Kasumi-1 (cell line): ENCODE measurements at places on chromosomes 2 and 18.

GRCh38 chr2:25286025-25286400 is 55.7 kb downstream of the DNMT3A start:
- peak; percentile 92 for DNase-seq

GRCh38 chr2:227164763-227165291 is 403 bp downstream of the COL4A3 start:
- no peak for DNase-seq

DNA sequence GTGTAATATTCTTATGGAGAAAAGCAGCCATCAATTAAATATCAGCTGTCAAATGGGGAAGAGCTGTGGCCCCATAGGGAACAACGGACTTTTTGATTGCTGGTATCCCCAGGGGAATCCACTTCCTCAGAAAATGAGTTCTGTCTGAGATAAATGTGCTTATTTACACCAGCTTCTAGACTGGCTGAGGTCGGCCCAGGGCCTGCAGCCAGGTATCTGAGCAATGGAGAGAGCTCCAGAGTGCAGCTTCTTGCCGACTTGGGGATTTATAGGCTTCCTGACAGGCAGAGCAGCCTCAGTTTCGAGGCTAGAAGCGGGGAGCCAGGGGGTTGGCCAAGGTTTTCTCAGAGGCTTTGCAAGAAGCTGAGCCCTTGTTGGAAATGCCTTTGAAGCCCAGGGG is 67.2 kb downstream of the MCFD2 start:
- DNase-seq = no peak

DNA sequence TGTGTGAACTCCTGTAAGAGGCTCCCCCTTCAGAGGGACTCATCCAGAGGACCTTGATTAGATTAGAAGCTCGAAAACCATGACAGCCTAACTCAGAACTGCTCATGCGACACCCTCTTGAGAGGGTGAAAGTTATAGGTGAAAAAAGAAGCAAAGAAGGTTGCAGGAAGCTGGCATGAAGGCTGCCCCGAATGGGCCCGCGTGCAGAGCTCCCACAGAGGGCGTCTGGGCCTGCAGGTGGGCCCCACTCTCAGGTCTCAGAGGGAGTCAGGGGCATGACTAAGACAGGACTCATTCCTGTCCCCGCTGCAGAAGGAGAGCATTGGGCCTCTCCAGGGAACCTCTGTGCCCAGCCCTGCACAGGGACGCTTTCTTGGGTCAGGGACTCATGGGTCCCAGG is 235.4 kb downstream of the EIPR1 start:
- DNase-seq = no peak

DNA sequence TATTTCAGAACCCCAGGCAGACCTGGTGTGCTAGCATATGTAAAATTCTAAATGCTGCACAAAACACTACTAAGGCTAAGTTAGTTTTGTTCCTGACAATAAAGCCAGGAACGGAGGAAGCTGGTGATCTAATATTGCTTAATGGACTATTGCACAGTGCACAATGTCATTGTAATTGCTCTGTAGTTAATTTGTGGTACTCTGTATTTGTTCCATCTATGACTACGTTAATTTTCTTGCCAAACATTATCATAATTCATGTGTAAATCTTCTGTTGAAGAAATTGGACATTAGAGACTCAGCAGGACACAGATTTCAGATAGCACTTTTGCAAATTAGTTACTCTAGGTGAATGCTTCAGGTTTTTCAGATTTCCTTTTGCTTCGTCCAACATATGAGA is 232.3 kb downstream of the RIT2 start:
- DNase-seq = no peak

DNA sequence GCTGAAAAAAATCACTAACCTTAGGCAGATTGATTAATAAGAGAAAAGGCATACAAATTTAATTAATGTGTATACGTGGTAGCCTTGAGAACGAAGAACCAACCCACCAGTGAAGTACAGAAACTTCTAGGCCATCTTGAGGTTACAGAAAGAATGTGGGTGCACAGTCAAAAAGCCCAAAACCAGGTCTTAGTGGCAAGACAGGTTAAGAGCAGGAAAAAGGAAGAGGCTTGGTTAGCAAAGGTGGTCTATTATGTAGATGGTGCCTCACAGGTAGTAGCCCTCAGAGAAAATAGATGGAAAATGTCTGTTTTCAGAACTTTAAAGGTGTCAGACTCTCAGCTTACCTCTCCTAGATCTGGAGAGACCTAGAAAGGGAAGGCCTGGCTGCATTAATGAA is 22.0 kb upstream of the SLC35G4 start:
- DNase-seq = no peak

DNA sequence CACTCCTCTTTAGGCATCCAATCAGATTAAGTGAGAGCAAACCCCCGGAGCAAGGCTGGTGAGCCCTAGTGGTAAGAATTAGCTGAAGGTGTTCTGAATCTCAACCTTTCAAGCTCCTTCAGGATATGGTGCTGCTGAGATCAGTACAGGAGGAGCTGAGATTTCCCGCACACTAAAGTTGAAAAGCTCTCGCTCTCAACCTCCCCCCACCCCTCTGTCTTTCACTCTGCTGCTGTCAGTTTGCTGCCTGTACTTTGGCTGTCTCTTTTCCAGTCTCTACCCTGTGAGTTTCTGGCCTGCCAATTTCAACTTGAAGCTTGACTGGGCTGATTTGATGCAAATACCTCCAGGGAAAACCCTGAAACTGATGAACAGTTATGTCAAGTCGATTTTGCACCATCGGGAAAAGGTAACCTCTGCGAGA is 15.7 kb downstream of the ZEB2 start:
- no peak for DNase-seq

GRCh38 chr2:241135737-241136136 is 13.5 kb downstream of the PASK start:
- DNase-seq = no peak

GRCh38 chr2:52473526-52473925 is 1294.1 kb upstream of the CHAC2 start:
- no peak for DNase-seq

DNA sequence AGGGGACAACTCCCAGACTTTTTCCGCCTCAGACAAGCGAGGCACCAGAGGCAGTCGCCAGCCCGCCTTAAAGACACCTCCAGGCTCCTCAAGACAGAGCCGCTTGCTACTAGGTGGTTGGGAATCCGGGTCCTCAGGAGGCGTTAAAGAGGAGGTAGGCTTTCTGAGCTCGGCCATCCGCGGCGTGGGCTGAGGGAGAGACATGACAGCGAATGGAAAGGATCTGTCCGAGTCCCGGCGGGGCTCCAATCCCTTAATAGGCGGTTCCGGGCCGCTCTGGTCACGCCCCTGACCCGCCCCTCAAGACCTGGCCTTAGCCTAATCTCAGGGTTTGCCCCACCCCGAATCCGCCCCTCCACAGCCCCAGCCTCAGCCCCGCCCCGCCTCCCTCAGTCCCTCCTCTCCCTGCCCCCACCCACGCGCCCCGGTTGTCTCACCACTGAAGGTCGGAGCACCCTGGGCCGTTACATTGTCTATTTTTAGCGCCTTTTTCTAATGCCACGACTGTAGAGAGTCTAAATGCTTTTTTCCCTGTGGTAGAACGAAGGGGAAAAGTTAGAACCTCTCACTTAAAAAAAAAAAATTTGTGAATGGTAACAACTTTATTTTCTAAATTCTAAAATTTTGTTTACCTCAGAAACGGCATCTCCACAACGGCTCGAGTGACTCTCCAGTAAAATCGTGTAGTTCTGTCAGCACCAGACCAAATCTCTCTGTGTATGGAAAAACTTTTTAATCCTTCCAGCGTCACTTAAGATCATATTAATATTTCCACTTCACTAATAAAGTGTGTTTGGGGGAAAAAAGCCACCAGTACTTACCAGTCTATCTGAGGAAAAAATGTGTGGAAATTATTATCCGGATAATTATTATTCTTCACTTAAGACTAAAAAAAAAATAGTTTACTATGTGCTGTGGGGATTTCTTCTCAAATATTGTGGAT is at the start of gene RAD51AP2:
Gene RAD51AP2 (minus strand): TSS at position 229 of the 943 bp plus-strand sequence. CDS start 25 bp downstream, at position 204.
- no peak for DNase-seq

DNA sequence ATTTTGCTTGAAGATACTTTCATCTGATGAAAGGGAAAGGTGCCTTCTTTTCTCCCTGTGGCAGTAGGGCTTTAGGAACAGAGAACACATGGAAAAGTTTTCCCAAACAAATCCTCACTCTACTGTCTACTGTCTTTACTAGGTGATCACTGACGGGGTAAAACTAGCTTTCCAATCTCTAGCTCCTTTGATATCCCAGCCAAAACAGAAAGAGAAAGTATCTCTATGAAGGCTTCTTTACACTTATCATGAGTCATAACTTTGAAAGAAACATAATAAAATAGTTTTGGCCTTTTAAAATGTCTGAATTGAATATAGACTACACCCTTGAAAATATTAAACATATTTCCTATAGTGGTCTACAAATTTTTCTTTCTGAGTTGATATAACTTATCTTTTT is 214.5 kb downstream of the DSEL start:
- no peak for DNase-seq

DNA sequence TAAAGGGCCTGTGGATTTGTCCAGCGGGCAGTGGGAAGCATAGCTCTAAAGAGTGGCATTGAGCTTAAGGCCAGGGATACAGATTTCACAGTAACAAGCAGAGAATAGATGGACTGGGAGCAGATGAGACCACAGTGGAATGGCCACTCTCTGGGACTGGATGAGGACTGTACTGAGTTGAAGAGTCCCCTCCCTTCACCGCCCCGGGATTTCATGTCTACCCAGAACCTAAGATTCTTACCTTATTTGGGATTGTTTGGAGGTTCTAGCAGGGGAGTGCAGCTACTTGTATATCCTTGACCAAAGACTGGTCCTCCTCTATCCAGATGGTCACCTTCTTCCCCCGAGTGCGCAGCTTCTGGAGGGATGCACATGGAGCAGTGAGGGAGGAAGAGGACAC is 28.0 kb upstream of the EFEMP1 start:
- no peak for DNase-seq

DNA sequence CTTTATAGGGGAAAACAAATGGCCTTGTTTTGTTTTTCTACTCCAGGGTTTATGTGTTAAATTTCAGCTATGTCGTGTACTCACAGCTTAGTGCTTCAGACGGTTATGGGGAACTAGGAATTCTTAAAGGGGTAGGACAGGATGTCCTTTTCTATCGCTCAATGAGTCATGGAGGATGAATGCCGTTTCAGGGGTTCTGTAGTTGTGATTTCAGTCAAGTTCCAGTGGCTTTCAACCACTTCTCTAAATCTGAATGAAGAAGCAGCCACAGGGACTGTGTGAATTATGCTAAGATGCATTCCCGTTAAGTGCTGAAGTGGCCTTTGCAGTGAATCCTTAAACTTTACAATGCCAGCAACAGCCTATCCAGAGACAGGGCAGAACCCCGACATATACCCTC is 1231.7 kb upstream of the ZEB2 start:
- DNase-seq = peak; percentile 96
